ENCODE measurements at places on chromosomes 7 and 10.

GRCh38 chr7:31382722-31383121, 42.2 kb upstream of the NEUROD6 start:
- no peaks in the 10 kb centered on the region for H3K27me3 ChIP-seq
- no peak overlapping the region for H3K4me3 ChIP-seq
- DNase-seq, result no peak
- H3K4me1 ChIP-seq, result no peaks in the 10 kb centered on the region
- H3K36me3 ChIP-seq, result no peaks in the 10 kb centered on the region

- no peak overlapping the region for H3K4me3 ChIP-seq
- H3K27ac ChIP-seq, result no peak overlapping the region
- no peaks in the 10 kb centered on the region for H3K4me1 ChIP-seq
- no peaks in the 10 kb centered on the region for H3K36me3 ChIP-seq
- H3K27me3 ChIP-seq, result no peaks in the 10 kb centered on the region
Measured at GRCh38 chr10:33773253-33773573, 438.7 kb upstream of the NRP1 start.

GRCh38 chr10:51106311-51106945, 32.1 kb downstream of the PRKG1 start:
- H3K27ac ChIP-seq, result no peak overlapping the region
- no peaks in the 10 kb centered on the region for H3K4me1 ChIP-seq
- H3K4me3 ChIP-seq, result no peak overlapping the region
- DNase-seq, result no peak

GRCh38 chr7:48782511-48782910, 141.8 kb upstream of the CDC14C start:
- no peaks in the 10 kb centered on the region for H3K4me1 ChIP-seq
- H3K36me3 ChIP-seq, result no peaks in the 10 kb centered on the region
- no peak for DNase-seq
- H3K27me3 ChIP-seq, result no peaks in the 10 kb centered on the region
- no peak overlapping the region for H3K4me3 ChIP-seq

GRCh38 chr10:68105820-68106219, 3.5 kb upstream of the MYPN start:
- H3K4me1 ChIP-seq, result no peaks in the 10 kb centered on the region
- no peak overlapping the region for H3K4me3 ChIP-seq
- H3K27ac ChIP-seq, result no peak overlapping the region
- no peaks in the 10 kb centered on the region for H3K27me3 ChIP-seq

DNA sequence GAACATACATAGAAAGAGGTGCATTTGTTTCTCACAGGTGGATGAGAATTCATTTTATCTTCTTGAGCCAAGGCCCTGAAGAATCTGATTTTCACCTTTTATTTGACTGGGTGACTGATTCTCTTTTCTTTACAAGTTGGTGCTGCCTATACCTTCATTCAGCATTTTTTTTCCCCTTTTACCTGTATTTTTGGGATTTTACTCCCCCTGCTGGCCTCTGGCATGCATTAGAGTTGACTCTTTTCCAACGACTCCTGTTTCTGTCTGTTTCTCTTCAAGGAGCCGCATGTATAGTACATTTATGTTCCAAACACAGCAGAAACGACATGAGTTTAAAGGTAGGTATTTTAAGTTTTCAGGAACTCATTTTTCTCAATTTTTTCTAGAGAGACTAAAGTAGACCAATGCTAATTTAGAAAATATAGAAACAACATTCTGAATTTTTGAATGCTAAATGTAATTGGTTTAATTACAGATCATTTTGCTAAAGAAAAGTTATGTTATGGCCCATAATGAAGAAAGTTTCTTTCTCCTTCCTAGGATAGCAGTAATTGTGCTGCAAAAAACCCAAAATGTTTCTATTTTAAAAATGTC, 149.8 kb upstream of the HDAC9 start:
- H3K4me3 ChIP-seq, result no peak overlapping the region
- H3K27ac ChIP-seq, result no peak overlapping the region
- H3K36me3 ChIP-seq, result no peaks in the 10 kb centered on the region
- no peaks in the 10 kb centered on the region for H3K4me1 ChIP-seq

- H3K36me3 ChIP-seq, result no peaks in the 10 kb centered on the region
- no peaks in the 10 kb centered on the region for H3K27me3 ChIP-seq
- H3K27ac ChIP-seq, result no peak overlapping the region
Measured at GRCh38 chr10:7507887-7508726, 97.3 kb upstream of the SFMBT2 start.

DNA sequence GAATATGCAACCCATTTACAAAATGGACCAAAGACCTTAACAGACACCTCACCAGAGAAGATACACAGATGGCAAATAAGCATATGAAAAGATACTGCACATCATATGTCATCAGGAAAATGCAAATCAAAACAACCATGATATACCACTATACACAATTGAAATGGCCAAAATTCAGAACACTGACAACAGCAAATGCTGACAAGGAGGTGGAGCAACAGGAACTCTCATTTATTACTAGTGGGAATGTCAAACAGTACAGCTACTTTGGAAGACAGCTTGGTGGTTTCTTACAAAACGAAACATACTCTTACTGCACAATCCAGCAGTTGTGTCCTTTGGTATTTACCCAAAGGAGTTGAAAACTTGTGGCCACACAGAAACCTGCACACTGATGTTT, 50.0 kb upstream of the PCGF5 start:
- no peak overlapping the region for H3K27ac ChIP-seq
- no peak for DNase-seq

- H3K27me3 ChIP-seq, result no peaks in the 10 kb centered on the region
- H3K36me3 ChIP-seq, result no peaks in the 10 kb centered on the region
- DNase-seq, result no peak
- no peak overlapping the region for H3K4me3 ChIP-seq
Measured at GRCh38 chr10:100981178-100981772, 6.0 kb downstream of the MRPL43 start.

GRCh38 chr7:67448271-67448670, 451.6 kb downstream of the TYW1 start:
- no peak overlapping the region for H3K27ac ChIP-seq
- H3K4me1 ChIP-seq, result no peaks in the 10 kb centered on the region
- no peak for DNase-seq
- no peak overlapping the region for H3K4me3 ChIP-seq
- no peaks in the 10 kb centered on the region for H3K27me3 ChIP-seq
- no peaks in the 10 kb centered on the region for H3K36me3 ChIP-seq

DNA sequence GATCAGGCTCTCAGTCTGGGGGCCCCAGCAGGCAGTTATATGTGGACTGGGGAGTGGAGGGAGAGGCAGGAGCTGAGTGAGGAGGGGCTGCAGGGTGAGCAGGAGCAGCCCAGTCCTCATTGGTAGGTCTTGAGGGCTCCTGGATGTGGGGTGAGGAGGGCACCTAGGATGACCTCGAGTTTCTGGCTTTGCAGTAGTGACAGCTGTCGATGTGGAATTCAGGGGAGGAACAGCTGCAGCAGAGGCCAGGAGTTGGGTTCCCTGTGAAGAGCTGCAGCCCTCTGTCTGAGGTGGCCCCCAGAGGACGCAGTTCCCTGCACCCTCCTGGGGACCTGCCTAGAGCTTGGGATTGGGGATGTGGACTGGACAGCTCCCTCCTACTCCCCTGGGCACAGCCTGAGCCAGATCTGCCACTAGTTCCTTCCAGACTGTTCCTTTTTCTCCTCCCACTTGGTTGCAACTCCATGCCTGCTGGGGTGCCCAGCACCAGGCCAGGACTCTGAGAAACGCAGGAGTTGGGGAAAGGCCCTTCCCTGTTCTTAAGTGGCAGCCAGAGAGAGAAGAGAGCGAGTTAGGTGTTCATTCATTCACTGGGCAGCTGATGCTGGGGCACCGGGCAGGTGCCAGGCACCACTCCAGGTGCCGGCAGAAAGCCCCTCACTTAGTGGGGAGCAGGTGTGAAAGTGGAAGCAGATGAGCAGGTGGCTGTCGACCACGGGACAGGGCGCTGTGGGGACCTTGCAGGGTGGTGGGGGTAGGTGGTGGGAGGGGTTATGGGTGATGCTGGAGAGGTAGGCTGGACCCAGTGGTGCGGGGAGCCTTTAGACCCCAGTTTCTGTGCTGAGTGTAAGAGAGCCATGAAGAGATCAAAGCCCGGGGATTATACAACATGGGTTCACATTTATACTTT, 57.9 kb downstream of the PRF1 start:
- H3K27ac ChIP-seq, result no peak overlapping the region
- DNase-seq, result no peak
- H3K27me3 ChIP-seq, result no peaks in the 10 kb centered on the region
- H3K4me1 ChIP-seq, result no peaks in the 10 kb centered on the region

DNA sequence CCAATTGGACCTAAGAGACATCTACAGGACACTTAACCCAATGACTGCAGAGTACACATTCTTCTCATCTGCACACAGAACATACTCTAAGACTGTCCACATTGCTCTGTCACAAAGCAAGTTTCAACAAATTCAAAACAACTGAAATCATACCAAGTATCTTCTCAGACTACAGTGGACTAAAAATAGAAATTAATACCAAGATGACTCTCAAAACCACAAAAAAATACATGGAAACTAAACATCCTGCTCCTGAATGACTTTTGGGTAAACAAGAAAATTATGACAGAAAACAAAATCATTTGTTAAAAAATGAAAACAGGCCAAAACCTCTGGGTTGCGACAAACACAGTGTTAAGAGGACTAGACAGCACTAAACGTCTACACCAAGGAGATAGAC, 24.5 kb downstream of the SNX13 start:
- no peak overlapping the region for H3K4me3 ChIP-seq
- DNase-seq, result no peak
- no peak overlapping the region for H3K27ac ChIP-seq
- H3K27me3 ChIP-seq, result no peaks in the 10 kb centered on the region
- no peaks in the 10 kb centered on the region for H3K36me3 ChIP-seq
- no peaks in the 10 kb centered on the region for H3K4me1 ChIP-seq

DNA sequence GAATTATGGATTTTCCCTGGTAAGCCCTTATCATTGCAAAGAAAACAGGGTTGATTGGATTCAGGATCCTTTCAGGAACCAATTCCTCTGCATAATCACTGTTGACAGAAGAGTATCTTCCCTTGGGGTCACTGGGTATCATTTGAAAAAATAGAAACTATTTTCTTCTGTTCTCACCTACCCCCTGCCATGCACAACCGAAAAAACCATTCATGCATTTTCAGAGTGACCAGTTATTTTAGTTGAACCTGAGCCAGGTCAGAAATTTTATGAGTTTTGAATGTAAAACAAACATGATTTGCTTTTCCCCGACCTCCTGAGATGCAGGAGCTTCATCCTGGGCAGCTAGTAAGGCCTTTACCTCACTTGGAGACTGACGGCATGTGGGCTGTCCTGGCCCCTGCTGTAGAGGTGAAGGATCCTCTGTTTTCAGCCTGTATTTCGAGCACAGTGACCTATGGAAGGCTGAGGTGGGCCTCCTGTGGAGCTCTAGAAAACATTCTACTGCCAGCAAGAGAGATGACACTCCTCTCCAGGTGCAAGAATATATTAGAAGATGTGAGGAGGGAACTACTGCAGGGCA, 30.1 kb downstream of the TMEM178B start:
- no peaks in the 10 kb centered on the region for H3K4me1 ChIP-seq
- H3K27ac ChIP-seq, result no peak overlapping the region
- no peak for DNase-seq
- no peaks in the 10 kb centered on the region for H3K36me3 ChIP-seq
- H3K4me3 ChIP-seq, result no peak overlapping the region

DNA sequence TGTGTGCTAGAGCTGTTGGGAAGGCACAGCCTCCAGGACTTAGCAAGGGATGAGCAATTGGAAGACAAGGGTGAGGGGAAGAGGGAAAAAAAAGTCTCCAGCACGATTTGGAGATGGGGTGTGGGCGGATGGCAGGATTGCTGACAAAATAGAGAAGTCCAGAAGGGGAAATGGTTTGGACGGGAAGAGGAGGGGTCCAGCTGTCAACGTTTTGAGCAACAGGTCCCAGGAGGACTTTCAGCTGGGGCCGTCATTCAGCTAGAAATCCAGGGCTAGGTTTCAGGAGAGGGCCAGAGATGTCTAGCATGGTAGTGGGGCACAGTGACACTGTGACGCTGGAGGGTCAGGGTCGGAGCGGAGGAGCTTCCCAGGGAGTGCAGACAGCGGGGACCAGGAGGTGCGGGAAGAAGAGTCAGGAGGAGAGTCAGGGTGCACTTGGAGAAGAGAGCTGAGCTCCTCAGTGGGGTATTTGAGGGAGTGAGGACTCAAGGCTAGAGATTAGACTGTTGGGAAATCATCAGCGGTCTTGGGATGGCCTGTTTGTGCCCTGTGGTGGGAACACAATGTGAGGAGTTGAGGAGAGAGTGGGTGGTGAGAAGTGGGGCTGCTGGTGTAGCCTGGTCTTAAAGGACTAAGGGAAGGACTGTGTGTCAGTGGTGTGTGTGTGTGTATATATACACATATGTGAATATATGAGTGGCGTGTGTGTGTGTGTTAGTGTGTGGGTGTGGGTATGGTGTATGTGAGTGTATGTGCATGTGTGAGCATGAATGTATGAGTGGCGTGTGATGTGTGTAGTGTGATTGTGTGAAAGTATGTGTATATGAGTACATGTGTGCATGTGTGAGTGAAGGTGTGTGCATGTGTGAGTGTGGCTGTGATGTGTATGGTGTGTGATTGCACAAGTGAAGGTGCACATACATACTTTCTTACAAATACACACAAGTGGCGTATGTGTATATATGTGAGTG, 3.8 kb downstream of the ZYX start:
- H3K27me3 ChIP-seq, result no peaks in the 10 kb centered on the region
- H3K4me3 ChIP-seq, result no peak overlapping the region
- DNase-seq, result no peak
- peaks cover 38% of the 10 kb centered on the region for H3K4me1 ChIP-seq

GRCh38 chr7:70952311-70952710, 179.6 kb upstream of the GALNT17 start:
- H3K4me1 ChIP-seq, result no peaks in the 10 kb centered on the region
- no peaks in the 10 kb centered on the region for H3K36me3 ChIP-seq
- no peak for DNase-seq
- no peak overlapping the region for H3K27ac ChIP-seq

- H3K27me3 ChIP-seq, result peaks cover 3% of the 10 kb centered on the region
- DNase-seq, result no peak
- H3K27ac ChIP-seq, result no peak overlapping the region
- no peaks in the 10 kb centered on the region for H3K36me3 ChIP-seq
- H3K4me1 ChIP-seq, result no peaks in the 10 kb centered on the region
Measured at GRCh38 chr10:132959559-132959961, 17.2 kb upstream of the CFAP46 start.

- peak overlapping the region; percentile 96 for H3K27ac ChIP-seq
- H3K27me3 ChIP-seq, result no peaks in the 10 kb centered on the region
- no peaks in the 10 kb centered on the region for H3K36me3 ChIP-seq
- H3K4me3 ChIP-seq, result peak overlapping the region; percentile 91
- peaks cover 10% of the 10 kb centered on the region for H3K4me1 ChIP-seq
Measured at GRCh38 chr10:14837003-14837756, 657 bp downstream of the CDNF start.

Measured in right lobe of liver (tissue), 6 donors.